A549 treated with GW870086 at 1 μM for 4 hours (cell line): ENCODE measurements at places on chromosomes 4 and X. TPM values are rescaled to one million over a fixed set of nuclear protein-coding genes. Genes with fewer than 3 reads are reported as not detected.

Gene GPR119
- not detected in 5 replicates for total RNA-seq

Gene ZNF595
- 16.1 to 22.8 TPM (median 18.0 TPM) in 5 replicates for total RNA-seq

Gene TMSB15C
- 0.06 to 0.19 TPM (median 0.12 TPM) in 4 of 5 replicates, not detected in the other for total RNA-seq

Gene CASK
- total RNA-seq, result 18.7 to 23.0 TPM (median 21.6 TPM) in 5 replicates

Gene UNC5C
- not detected in 5 replicates for total RNA-seq

Gene MAGEB17
- total RNA-seq, result not detected in 5 replicates

Gene SYTL5
- total RNA-seq, result 0.24 to 0.46 TPM (median 0.38 TPM) in 5 replicates

Gene RHOXF1
- total RNA-seq, result not detected in 5 replicates

Gene STAP1
- not detected in 5 replicates for total RNA-seq

Gene F9
- total RNA-seq, result not detected in 5 replicates

Gene GAGE2A
- not detected in 5 replicates for total RNA-seq

Gene CXCR3
- 0.08 to 0.10 TPM (median 0.09 TPM) in 4 of 5 replicates, not detected in the other for total RNA-seq

Gene ZNF157
- total RNA-seq, result 0.06 to 0.07 TPM (median 0.06 TPM) in 3 of 5 replicates, not detected in the others

Gene SH3RF1
- 8.5 to 11.4 TPM (median 10.4 TPM) in 5 replicates for total RNA-seq
